Stimulated activated CD4-positive, alpha-beta T cell treated with anti-CD3 and anti-CD28 coated beads, Interleukin-4, amount 100 ng/mL, for 1 hour (primary cell): ENCODE measurements at places on chromosomes 1 and 21.

GRCh38 chr1:154335025-154335714 is 9.8 kb downstream of the ATP8B2 start:
- peak; percentile 93 for DNase-seq

GRCh38 chr1:24351247-24351646 is 32.1 kb downstream of the GRHL3 start:
- DNase-seq: no peak

DNA sequence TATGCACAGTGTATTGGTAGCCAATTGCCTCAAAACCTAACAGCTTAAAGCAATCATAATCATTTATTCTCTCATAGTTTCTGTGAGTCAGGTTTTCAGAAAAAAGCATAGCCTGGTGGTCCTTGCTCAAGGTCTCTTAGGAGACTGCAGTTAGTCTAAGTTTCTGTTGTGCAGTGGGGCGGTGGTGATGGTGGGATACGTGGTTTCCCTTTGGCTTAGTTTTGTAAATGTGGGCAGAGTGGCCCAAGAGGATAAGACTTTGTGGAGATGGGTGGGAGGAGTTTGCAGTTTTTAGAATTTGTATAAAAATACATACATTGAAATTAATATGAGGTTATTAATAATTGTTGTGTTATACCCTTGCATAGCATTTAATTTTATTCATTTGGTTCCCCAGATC is 68.6 kb downstream of the NOS1AP start:
- no peak for DNase-seq

GRCh38 chr21:28827422-28827821 is 165.3 kb downstream of the LTN1 start:
- DNase-seq: no peak

DNA sequence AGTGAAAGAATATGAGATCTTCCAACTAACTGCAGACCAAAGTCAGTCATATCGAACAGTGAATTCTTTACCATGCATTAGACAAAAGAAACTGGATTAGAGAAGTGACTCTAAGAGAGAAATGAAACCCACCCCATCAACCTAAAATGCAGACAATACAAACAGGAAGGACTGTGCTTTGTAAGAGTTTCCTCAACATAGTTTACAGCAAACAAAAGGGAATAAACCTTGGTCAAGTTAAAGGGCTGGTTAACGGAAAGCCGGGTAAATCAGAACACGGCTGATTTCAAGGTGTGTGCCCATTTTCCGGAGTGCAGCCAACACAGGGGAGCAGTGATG is 39.2 kb downstream of the SIPA1L2 start:
- DNase-seq: no peak

- DNase-seq: no peak
These were observed 3.8 kb downstream of the IL22RA1 start for GRCh38 chr1:24139222-24139489.

DNA sequence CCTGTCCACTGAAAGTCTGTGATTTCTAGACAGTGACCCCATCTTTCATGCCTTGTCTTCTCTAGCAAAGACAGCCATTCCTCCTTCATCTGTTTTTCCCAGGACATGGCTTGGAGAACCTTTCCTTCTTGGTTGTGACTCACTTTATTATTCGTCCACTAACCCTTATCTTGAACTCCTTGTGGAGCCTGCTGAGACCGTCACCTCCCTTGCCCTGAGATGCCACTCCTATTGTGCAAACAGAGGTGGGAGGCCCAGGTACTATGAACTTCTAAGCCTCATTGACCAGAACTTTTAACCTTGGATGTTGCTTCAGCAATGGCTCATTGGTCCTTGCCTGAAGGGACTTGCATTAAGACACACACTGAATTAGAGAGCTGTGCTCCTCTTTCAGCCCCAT is 117.5 kb downstream of the FOXD2 start:
- DNase-seq: no peak
